ENCODE measurements at places on chromosomes 6 and 20.

GRCh38 chr20:51385646-51386530 is 156.6 kb downstream of the NFATC2 start:
- peak; percentile 64 for DNase-seq

GRCh38 chr6:13124131-13124530 is 204.2 kb downstream of the TBC1D7 start:
- peak; percentile 18 for DNase-seq

- DNase-seq, result no peak
Measured at GRCh38 chr20:40631119-40631631, 57.9 kb downstream of the MAFB start.

DNA sequence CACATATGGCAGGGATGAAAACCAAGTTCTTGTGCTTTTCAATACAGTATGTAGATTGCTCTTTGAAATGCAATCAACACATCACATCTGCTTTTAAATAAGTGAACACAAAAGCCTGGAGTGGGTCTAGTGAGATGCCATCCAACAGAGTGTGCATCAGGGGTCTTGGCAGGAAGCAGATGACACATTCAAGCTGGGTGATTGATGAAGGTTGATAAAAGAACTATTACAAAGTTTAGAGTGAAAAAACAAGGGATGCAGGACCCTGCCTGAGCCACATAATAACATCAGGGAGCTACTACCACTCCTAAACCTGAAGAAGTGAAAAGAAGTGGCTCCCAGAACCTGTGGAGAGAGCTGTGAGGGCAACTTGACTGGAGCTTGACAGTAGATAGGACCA is 16.6 kb upstream of the PLCB1 start:
- DNase-seq, result no peak

DNA sequence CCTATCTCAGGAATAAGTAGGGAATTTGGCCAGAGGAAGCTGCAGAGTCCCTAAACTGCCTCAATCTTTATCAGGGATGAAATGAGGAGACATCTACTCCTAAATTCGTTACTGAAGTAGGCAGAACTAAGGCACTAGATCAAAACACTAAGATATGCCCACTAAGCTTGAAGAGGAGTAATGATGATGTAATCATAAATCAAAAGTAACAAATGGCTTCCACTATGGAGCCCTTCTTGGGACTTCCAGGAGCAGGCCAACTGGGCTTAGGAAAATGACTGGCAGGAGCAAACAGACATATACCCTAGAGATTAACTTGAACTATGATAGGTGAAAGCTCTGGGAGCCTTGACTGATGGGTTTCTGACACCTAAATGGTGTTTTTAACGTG is 15.4 kb downstream of the ZSCAN12 start:
- no peak for DNase-seq

GRCh38 chr6:165678904-165679303 is 15.9 kb upstream of the PDE10A start:
- DNase-seq, result no peak

- no peak for DNase-seq
Measured at GRCh38 chr6:93183531-93183972, 235.8 kb downstream of the EPHA7 start.

- DNase-seq, result peak; percentile 76
Measured at GRCh38 chr6:37058084-37058586, 52.7 kb downstream of the FGD2 start.

Measured in foreskin fibroblast (primary cell).